ENCODE measurements at places on chromosomes 6 and 20. TPM values are rescaled to one million over a fixed set of nuclear protein-coding genes. Genes with fewer than 3 reads are reported as not detected.
A peak's percentile ranks its signal among the peaks of the same experiment; 100 is the strongest.

The TBX18 gene
- 46.1 TPM for total RNA-seq

The NKX2-2 gene
- not detected for total RNA-seq

The BPI gene
- total RNA-seq = 2.3 TPM

The VAPB gene
- total RNA-seq = 51.1 TPM

The MAPK13 gene
- total RNA-seq = 12.8 TPM

The CDSN gene
- not detected for total RNA-seq

GRCh38 chr6:30886897-30887255, 2.6 kb downstream of the DDR1 start:
- DNase-seq = peak; percentile 8

GRCh38 chr20:25587536-25587935, 2.2 kb upstream of the NINL start:
- no peak for DNase-seq

DNA sequence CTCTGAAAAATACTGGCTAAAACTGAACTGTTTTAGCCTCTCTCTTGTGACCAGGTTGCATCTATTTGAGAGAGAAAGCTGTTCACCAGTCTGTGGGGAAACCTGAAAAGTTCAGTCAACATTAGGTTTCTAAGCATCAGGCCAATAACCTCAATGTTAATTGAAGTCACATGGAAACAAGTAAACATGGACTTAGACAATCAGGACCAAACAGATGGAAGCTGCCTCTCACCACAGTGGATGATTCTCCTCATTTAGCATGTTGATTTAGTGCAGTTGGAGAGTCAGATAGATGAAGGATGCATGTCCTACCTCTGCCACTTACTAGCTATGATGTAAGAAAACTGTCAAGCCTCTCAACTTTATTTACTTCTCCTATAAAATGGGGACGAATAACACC, 18.2 kb downstream of the SCGN start:
- no peak for DNase-seq

DNA sequence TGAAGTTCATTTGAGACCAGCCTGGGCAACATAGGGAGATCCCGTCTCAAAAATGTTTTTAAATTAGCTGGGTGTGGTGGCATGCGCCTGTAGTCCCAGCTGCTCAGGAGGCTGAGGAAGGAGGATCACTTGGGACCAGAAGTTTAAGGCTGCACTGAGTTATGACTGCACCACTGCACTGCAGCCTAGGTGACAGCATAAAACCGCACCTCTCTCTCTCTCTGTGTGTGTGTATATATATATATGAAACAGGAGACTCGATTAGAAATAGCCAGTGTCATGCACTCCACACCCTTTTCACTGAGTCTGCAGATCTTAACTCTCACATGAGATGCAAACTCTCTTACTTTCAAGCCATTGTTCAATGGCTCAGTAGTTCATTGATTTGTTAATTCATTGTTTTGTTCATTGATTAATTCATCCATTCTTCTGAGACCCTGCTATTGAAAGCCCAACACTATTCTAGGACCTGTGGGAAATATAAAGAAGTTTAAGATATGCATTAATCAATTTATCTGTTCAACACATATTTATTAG, 52.4 kb upstream of the MRPS10 start:
- DNase-seq = no peak

DNA sequence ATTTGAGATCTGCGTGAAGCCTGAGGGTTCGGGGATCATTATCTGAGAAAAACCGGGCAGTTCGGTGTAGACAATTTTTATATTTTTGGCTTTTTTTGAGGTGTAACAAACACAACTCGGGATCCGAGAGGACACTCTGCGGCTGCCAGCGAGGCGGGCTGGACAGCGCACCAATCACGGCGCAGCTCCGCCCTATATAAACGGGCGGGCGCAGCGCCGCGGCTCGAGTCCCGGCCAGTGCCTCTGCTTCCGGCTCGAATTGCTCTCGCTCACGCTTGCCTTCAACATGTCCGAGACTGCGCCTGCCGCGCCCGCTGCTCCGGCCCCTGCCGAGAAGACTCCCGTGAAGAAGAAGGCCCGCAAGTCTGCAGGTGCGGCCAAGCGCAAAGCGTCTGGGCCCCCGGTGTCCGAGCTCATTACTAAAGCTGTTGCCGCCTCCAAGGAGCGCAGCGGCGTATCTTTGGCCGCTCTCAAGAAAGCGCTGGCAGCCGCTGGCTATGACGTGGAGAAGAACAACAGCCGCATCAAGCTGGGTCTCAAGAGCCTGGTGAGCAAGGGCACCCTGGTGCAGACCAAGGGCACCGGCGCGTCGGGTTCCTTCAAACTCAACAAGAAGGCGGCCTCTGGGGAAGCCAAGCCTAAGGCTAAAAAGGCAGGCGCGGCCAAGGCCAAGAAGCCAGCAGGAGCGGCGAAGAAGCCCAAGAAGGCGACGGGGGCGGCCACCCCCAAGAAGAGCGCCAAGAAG, 69.0 kb downstream of the HFE start:
- peak; percentile 96 for DNase-seq

DNA sequence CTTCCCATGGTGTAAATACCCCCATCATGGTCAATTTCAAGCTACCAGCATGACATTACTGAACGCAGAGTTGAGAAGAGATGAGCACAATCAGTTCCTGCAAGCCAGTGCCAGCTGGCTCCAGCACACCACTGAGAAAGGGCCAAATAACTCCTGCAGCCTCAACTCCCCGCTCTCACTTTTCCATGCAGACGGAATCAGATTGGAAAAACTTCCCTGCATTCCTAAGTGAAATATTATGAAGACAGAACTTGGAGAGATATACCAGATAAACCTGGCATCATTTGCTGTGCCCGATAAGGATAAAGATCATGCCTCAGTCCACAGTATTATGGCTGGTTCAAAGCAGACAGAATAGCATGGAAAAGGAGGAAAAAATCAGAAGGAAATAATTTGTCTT, 56.7 kb downstream of the FILIP1 start:
- peak; percentile 64 for DNase-seq

- no peak for DNase-seq
Measured at GRCh38 chr6:139944131-139944530, 569.7 kb upstream of the CITED2 start.

DNA sequence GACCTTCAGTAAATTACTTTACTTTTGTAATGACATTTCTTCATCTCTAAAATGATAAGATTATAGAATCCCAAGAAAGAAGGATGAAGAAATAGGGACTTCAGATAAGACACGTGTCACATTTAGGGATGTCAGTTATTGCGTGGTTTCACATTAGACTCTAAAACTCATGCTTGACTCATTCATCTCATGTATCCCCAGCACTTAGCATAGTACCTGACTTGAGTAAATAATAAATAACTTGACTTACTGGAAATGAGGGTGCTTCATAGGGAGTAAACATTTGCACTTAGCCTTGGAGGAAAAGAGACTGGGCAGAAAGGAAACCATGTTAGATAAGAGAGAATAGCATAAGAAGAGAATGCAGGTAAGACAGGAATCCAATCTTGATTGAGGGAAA, 37.2 kb downstream of the VTA1 start:
- DNase-seq = no peak
